ENCODE measurements at places on chromosomes 6 and 20.

GRCh38 chr20:46434597-46434996, 28.2 kb upstream of the ELMO2 start:
- DNase-seq = no peak

DNA sequence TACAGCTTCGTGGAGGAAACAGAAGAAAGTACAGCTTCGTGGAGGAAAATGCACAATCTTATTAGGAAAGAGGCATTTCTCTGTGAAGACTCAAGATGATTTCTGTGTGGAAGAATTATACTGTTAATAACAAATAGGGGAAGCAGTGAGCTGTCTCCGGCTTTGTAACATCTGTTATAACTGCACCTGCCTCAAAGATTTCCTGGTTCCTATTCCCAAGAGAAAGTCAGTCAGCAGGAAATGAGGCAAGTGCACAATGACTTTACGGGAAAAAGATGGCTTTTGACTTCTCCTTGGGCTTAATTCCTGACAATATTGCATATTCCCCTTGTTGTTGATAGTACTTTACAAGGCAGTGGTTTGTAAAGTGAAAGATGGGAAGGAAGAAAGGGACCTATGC, 538.5 kb downstream of the BMP2 start:
- DNase-seq = no peak

DNA sequence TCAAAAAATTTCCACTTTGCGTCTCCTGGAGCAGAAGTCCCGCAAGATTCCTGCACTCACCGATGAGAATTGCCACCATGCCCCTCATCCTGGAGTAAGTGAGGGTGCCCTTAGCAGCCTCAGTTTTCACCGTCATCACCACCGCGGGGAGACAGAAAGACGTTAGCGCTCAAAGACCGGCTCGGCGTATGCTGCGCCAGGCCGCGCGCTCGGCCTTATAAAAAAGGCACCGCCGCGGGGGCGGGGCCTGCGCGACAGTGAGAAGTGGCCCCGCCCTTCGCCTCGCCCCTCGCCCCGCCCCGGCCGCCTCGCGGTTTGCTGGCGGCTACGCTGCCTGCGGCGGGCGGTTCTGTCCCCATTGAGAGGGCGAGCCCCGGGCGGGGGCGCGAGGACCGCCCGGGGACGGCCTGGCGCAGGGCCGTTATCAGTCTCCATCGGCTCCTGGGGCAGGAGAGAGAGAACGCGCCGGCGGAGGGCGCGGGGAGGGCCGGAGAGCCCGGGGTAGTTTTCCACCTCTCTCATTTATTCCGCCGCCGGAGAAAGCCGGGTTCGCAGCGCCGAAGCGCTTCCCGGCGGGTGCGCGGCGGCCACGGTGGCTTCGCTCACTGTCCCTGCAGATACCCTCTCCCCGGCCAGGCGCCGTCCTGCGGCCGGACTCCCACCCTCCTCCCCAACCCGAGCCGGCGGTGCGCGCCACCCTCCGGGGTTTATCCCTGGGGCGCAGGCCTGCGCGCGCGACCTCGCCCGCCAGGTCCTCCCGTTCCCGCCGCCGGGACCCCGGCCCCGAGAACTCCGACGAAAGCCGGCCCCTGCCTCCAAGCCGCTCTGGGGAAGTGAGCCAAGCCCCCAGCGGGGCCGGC, 122.5 kb upstream of the SLC2A12 start:
- peak; percentile 26 for DNase-seq

DNA sequence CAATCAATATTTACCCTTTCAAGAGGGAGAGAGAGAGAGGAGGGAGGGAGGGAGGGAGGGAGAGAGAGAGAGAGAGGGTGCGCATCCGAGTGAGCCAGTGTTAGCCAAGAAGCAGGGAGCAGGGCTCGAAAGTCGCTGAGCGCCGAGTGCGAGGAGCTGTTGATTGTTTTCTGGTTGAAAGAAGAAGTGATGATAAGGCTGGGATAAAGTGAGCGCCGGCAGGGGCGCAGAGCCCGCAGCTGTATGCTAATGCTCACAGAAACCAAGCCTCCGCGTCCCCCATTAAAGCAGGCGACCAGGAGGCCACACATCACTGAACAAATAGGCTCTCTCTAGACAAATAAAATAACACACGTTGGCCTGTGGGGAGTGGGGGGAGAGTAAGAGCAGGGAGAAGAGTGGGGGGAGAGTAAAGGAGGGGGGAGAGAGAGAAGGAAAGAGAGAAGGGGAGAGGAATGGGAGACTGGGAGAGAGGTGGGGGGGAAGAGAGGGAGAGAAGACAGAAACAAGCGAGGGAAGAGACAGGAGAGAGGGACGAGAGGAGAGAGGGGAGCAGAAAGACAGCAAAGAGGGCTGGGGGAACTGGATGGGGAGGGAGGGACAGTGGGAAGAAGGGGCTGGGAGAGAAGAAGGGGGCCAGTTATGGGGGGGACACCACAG, 5.0 kb upstream of the INSM1 start:
- peak; percentile 91 for DNase-seq

DNA sequence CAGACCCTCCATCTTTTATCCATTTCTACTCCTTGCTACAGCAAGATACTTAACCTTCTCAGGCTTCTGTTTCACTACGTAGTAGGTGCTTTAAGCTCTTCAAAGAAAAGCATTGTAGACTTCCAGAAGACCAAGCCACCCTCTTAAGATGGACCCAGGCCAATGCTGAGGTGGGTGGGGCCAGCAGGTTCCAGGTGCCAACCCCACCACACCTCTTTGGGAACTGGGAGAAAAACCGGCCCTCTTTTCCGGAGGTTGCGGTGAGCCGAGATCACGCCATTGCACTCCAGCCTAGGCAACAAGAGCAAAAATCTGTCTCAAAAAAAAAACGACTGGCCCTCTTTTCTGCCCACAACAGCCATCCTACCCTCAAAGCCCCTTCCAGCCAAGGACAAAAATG, 10.6 kb upstream of the HMGA1 start:
- no peak for DNase-seq

DNA sequence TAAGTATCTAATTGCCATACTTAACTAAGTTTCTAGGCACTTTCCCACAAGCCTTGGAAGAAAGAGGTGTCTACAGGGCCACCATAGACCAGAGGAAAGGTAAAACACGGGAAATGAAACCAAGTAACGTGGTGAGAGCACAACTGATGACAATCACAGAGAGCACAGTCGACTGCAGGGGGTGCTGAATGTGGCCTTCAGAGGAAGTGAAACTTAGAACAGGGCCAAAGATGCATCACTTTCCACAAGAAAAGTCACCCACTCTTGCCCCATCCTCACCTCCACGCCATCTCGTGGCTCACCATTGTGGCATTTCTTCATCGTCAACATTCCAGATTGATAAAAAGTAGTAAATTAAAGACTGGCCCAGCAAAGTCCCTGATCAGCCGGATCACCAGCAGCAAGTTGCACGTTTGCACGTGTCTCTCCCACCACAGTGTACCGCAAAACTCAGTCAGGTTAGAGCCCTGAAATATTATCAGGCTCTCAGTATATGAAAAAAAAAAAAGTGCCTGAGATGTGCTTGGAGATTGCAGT, 31.4 kb downstream of the HIVEP2 start:
- DNase-seq = no peak

DNA sequence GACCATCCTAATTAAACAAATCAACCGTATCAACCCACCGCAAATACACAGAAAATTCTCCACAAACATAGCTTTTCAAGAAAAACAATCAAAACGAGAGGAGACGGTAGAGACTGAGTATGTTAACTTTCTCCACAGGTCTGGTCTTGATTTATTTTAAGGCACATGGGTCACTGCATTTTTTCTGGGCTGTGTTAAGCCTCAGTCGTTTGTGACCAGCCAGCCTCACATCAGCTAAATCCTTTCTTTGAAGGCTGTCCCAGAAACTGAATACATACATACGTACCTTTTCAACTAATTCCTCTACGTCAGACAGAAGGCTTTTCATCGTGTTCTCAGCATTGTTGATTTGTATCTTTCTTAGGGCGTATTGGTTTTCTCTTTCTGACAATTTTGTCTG, 69.4 kb downstream of the LAMA4 start:
- no peak for DNase-seq

- DNase-seq = no peak
Observed at GRCh38 chr6:117534974-117535373, 52.5 kb downstream of the DCBLD1 start.

DNA sequence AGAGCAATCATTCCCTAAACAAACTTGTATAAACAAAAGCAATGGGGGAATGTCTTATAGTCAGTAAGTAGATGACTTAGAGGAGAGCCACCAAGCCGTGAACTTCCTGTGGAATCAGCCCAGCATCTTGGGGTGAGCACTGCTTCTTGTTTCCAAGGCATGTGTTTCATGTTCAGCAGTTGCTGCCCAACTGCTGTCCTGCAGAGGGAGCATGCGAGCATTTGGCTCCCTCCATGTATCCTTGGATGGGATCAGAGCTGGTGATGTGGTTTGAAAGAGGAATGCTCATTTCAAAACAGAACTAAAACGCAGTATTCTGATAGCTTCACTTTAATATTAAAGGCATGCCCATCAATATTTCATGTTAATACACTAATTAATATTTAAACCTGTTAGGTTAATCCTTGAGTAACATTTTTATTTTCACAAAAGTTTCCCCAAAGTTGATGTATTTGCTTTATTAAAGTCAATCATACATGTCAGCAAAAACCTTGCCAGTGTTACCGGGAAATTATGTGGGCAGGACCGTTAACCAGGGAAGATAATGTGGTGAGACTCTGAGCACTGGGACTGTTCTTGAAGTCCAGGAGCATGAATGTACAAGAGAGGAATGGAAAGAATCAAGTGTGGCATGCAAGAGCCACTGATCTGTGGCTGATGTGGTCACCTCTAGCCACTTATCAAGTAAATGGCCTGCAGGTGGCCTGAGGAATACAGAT, 172.1 kb upstream of the GGTLC1 start:
- no peak for DNase-seq

DNA sequence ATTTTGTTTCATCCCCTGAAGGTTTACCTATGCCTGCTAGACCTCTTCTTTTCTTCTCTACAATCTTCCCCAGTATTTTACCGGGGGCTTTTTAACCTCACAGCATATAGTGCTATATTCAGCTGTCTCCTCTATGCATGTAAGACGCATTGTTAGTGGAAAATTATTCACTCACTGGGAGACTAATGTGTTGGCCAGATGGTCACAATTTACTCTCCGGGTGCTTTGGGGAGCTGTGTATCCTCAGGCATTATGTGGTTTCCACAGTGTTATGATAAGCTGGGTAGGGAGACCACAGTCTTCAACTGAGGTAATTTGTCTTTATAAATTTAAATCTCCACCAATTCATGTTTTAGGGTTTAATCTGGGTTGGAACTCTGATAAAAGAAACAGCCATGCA, 553.8 kb upstream of the PTCHD4 start:
- peak; percentile 64 for DNase-seq

DNA sequence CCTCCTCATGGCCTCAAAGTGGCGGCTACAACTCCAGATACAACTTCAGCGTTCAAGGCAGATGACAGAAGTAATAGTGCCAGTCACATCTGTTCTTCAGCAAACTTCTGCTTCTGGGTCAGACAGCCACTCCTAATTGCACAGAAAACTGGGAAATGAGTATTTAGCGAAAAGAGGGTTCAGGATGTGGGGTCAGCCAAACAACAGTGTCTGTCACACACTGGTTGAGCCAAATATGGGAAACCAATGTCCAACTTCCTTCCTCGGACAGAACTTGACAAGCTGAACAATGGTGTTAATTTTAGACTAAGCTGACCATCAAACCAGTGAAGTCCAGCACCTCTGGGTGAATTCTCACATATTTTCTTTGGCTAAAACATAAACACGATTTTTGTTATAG, 22.1 kb downstream of the NUDT3 start:
- DNase-seq = no peak

- DNase-seq = no peak
Observed at GRCh38 chr6:148407372-148407771, 64.7 kb downstream of the SASH1 start.

DNA sequence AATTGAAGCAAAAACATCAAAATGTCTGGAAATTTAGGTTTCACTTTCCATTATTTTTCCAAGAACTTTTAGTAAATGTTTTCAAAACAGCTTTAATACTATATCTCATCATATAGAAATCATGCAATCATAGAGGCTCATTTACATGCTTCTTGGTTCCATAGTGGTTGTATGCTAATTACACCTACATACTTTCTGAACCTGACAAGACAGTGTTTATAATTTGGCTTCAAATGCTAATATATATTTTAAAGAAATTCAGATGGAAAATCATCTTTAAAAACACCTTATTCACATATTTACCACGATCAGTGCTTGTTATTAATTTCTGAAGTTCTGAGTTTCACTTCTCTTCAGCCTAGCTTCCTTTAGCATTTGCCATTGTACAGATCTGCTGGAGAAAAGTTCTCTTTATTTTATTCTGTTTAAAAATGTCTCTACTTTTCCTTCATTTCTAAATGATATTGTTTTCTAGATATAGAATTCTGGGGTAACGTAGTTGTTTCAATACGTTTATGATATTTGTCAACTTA, 89.9 kb downstream of the PLCB1 start:
- DNase-seq = no peak

DNA sequence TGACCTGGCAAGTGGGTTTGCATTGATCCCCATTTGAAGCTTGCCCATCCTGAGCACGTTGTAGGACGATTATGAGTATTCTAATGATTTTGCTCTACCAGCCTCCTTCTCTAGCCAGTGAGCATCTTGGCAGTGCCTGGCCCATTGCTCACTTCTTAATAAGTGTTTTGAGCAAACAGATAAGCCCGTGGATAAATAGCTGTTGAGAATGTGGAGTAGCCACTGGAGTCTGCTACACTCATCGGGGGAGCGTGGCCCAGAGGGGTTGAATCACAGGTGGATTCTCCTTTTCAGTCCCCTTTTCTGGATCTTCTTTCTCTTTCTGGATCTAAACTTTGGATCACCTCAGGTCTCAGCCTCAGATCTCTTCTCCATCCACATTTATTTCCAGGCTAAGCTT, 15.9 kb upstream of the EDN3 start:
- no peak for DNase-seq

DNA sequence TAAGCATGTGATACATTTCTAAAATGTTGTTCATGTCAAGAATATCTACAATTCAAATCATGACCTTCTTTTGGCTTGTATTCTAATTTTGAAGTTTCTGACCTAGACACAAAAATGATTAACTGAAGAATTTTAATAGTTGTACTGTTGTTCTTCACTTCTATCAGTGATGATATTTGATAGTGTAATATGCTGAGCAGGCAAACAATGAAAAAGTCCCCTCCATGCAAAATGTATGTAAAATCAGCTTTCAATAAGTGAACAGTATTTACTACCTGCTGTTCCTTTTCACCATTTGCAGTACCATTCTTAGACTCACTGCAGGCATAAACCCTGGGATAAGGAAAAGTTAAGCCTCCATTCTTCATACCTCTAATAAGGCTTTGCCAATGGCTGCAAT, 201.5 kb downstream of the LAMA2 start:
- no peak for DNase-seq

DNA sequence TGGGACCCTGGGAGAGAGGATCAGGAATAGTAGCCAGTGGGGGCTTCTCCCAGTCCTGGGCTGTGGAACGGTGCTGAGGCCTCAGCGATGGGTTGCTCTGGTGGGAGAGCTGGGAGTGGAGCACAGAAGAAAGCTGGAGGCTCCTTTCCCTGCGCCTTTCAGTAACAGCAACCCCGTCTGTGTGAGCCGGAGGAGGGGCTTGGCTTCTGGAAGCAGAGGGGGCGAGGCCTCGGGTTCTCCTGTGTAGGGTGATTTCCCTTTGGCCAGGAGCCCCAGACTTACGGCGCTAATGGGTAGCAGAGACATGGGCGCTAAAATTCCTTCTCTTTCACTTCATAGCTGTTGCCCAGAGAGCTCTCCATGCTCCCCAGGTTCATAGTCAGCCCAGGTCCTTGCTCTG, 55.0 kb downstream of the DAAM2 start:
- DNase-seq = no peak

- DNase-seq = no peak
Observed at GRCh38 chr20:18243802-18244201, 44.5 kb upstream of the ZNF133 start.
